ENCODE measurements at places on chromosomes 7 and 10.
A peak's percentile ranks its signal among the peaks of the same experiment; 100 is the strongest.

DNA sequence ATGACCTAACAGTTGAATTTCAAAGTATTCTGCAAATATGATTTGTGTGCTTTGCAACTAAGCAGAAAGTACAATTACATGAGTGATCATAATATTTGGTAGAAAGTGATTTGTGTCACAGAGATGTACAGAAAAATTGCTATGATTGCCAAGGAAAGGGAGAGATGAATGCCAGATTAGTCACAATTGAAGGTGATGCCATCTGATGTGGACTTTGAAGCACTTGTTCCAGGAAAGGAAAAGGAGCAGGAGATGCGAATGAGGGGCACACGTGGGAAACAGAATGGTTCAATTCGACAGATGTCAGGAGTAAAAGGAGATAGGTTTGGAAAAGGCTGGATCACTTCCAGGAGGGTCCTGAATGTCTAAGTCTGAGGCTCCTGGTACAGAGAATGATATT, 153.1 kb upstream of the LAMB4 start:
- no peak for DNase-seq

GRCh38 chr10:96271016-96271815, at the start of gene BLNK:
BLNK (minus strand) TSS chr10:96271569; CDS start chr10:96271398, 171 bp downstream.
- peak; percentile 4 for DNase-seq

DNA sequence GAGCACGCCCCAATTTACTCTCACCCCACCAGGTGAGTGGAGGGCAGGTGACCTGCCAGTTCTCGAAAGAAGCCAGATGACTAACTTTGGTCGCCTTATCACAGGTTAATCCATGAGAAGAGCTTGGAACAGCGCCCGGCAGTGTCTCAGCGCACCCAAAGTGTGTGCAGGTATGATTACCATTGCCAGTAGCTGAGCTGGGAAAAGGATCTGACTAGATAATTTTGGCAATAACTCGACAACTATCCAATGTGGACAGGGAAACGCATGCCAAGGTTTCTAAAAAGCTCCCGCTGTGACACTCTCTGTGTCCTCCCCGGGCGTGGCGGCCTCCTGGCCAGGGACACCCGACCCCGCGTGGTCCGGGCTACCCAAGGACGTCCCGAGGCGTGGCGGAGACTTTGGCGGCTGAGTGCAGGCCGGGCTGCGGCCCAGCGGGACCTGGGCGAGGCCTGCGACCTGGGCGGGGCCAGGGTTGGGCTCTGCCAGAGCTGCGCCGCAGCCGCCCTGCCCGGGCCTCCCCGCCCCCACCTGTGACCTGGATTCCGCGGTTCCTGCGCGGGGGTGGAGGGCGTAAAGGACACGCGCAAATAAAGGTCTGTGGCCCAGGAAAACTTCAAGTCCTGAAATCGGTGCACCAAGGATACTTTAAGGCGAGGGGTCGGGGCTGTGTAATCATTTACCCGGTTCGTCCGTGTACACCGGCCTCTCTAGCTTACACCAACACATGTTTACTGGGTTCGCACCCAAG, 13.7 kb upstream of the WAPL start:
- peak; percentile 42 for DNase-seq

GRCh38 chr10:75857269-75857846, 425.9 kb downstream of the LRMDA start:
- DNase-seq = no peak

DNA sequence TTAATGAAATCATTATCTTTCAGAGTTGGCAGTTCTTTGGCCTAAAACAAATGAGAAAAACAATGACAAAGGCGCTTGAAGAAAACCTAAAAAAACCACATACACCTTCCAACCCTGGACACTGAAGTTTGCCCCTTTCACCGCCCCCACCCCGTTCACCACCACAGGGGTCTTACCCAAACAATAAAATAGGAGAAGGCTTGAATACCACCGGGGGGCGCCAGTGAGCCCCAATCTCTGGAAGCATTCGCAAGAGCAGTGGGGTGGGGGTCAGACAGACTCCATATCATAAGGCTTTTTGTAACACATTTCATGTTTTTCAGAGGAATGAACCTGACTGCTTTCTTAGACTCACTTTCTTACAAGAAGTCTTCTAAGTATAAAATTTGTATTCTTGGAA, 163.6 kb downstream of the PIP4K2A start:
- DNase-seq = peak; percentile 17

- DNase-seq = peak; percentile 22
These were observed 47.0 kb upstream of the ELMO1 start for GRCh38 chr7:37495574-37496184.

DNA sequence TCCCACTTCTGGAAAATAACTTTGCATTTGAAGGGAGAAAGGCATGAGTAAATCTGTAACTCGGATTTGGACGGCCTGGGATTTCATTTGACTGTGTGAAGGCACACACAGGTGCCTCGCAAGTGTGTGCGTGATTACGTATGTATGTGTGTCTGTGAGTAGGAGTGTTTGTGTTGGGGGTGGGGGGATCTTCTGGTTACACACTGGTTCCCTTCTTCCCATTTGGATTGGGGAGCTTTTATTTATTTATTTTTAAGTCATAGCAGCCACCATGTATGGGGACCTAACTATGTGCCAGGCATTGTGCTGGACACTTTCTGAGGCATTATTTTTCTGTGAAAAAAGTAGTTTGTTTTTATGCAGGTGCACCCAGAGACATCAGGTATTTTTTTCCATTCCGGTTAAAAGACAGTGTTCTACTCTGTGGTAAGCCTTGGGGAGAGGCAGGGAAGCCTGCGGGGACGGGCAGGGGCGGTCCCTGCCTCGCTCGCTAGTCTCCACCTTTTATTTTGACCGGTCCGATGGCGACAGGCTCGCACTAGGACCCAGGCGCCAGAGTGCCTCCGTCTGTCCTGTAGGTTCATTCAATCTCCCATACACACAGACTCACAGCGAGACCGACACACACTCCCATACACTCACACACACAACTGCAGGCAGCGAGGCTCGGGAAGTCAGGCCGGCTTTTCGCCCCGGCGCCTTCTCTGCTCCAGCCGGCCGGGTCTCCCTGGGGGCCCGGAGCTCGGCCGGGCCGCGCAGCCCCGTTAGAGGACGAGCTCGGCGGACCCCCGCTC, at the start of gene MXI1:
Gene MXI1 (plus strand): TSS at position 595 of the 794 bp plus-strand sequence. CDS start 204 bp downstream, outside the sequence.
- DNase-seq = peak; percentile 82

- DNase-seq = no peak
These were observed 3.2 kb downstream of the PSMG3 start for GRCh38 chr7:1566687-1567048.

DNA sequence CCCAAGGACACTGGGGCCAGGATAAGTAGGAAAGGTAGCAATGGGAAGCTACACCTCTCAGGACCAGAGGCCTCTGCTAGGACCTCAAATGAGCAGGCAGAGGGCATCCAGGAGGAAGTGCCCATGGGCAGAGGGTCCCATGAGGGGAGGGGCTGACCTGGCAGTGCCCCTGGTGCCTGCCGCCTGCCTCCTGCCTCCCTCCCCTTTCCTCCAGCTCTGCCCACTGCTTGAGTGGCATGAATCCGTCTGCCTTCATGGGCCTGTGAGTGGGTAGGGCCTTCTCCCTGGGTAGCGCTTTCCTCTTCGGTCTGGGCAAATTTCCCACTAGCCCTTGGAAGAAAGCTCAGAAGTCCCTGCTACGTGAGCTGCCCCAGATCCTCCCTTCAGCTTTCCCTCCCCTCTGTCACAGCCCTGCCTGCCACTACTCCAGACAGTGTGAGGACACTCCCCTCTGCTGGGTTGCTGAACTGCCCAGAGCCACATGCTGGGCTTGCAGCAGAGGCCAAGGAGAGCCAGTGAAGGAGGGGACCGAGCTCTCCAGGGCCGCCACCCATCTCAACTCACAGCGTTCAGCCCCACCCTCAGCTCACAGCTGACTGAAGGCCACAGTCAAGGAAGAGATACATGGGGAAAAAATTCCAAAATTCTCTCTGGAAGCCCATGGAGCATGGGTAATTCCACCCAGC, 141.4 kb downstream of the ARHGAP22 start:
- peak; percentile 58 for DNase-seq

DNA sequence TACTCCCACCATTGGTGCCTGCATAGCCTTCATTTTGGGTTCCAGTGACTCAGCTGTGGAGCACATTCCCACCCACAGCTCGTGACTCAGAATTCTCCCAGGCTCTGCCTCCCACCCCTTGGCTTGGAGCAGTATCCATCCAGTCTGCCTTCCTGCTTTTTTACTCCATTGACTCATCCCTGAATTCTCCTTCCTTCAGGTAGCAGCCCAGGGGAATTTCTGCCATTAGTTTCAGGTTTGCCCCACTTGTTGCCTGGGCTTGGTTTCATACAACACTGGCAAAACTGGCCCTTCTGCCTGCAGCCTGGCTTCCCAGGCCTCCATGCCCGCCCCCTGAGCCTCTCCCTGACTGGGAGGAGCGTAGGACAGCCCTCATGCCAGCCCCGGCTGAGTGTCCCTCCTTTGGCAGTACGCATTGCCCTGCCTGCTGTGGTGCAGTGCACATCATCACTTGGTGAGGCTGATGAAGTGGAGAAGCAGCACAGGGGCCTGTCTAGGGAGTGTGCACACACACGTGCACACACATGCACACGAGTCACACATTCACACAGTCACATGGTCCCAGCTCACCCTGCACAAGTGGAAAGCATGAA, 55.0 kb downstream of the SNX10 start:
- DNase-seq = no peak

- no peak for DNase-seq
These were observed 16.3 kb upstream of the PLCE1 start for GRCh38 chr10:93977442-93977841.

DNA sequence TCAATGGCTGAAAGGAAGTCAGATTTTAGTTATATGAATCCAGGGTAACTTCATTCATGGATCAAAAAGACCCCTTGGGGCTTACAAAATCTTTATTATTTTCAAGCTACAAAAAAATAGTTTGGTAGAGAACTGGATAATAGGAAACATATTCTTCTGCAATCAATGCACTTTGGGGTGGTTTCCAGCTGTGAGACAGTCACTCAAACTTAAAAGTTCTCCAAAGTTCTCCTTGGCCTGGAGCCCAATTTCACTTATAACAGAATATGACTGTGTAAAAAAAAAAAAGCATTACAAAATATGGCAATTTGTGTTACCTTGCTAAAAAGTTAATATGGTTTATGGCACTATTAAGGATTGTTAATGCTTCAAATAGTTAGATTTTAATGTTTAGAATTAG, 255.5 kb downstream of the AGMO start:
- no peak for DNase-seq

DNA sequence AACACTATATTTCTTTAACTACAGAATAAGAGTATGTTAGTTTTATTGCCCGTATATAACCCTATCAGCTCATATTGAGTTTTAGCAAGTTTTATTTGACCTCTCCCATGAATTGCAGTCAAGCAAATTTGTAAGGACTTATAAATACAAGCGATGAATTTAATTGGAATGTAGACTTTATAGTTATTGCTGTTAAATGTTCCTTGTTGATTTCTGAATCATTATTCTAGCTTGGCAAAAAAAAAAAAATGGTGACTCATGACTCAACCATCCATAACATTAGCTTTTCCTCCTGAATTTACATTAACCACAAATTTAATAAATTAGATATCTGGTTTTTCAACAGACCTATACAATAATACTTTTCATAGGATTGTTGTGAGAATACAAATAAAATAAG, 334.0 kb upstream of the LRRTM3 start:
- no peak for DNase-seq

DNA sequence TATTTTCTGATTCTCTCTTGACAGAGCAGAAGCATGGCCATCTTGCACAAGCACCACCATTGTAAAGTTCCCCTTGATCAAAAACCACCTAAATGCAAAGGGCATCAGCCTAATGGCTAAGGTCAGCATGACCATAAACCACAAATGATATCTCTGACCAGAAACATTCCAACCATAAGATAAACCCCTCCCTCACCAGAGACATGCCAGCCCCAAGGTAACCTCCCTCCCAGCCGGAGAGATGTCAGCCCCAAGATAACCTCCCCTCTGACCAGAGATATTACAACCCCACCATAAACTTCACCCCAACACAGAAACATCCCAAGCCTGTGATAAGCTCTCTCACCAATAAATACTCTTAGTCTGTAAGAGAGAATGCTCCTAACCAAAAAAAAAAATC, 72.1 kb upstream of the CDK1 start:
- no peak for DNase-seq

- no peak for DNase-seq
These were observed 3.1 kb downstream of the C1GALT1 start for GRCh38 chr7:7185371-7185989.

GRCh38 chr10:6918305-6918704, 338.2 kb upstream of the PRKCQ start:
- no peak for DNase-seq

DNA sequence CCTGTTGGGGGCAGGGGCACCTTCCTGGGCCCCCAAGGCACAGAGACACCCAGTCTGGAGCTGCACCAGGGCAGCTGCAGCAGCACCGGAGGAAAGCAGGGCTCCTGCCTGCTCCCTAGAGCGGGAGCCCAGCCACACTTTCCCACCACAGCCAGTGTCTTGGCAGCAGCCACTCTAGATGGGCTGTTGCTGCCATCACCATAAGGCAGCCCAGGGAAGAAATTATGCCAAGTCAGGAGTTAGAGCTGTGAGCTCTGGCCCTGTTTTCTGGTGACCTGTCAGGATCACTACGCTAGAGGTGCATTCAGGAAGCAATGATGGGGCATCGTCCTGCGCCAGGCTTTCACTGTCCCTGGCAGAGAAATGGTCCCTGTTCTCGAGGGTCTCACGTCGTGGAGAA, 38.0 kb upstream of the ZNRF2 start:
- no peak for DNase-seq

- peak; percentile 69 for DNase-seq
These were observed 89.2 kb upstream of the BTBD16 start for GRCh38 chr10:122181876-122182275.

DNA sequence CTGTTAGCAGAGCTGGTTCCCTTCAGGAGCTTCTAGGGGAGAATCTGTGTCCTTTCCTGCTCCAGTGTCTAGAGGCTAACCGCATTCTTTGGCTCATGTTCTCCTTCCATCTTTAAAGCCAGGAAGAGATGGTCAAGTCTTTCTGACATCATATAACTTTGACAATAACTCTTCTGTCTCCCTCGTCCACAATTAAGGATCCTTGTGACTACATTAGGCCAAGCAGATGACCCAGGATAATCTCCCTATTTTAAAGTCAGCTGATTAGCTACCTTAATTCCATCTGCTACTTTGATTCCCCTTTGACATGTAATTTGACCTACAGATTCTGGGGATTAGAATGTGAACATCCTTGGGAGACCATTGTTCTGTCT, 28.1 kb upstream of the SLC26A4 start:
- DNase-seq = no peak

- peak; percentile 22 for DNase-seq
These were observed 1.9 kb downstream of the AUTS2 start for GRCh38 chr7:69599955-69600709.

- DNase-seq = no peak
These were observed 1.3 kb downstream of the RFC2 start for GRCh38 chr7:74252893-74253292.

DNA sequence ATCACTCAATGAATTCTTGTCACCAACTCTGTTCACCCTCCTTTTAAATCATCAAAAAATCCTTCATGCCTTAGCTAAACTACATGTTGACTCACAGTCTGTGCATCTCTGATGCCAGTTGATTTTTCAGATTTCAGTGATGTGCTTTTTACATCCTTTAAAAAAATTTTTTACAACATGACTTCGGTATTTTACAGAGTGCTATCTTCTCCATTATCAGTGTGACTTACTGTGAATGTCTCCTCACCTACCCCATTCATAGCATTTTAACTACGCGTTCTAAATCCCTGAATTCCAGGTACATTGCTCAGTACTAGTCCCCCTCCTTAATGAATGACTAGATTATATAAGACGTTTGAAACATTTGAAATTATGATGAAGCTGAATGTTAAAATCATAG, 98.7 kb downstream of the DNAH11 start:
- no peak for DNase-seq

GRCh38 chr10:70503776-70504175, 25.2 kb downstream of the PALD1 start:
- no peak for DNase-seq
